ENCODE measurements at places on chromosomes 7 and 10.

- no peak for DNase-seq
Measured at GRCh38 chr7:70886547-70886946, 245.4 kb upstream of the GALNT17 start.

GRCh38 chr7:50610521-50611277, 45.5 kb upstream of the DDC start:
- DNase-seq, result no peak

- no peak for DNase-seq
Measured at GRCh38 chr7:27438881-27439589, 196.4 kb downstream of the EVX1 start.

- peak; percentile 76 for DNase-seq
Measured at GRCh38 chr10:97037365-97038361, 148.1 kb downstream of the SLIT1 start.

DNA sequence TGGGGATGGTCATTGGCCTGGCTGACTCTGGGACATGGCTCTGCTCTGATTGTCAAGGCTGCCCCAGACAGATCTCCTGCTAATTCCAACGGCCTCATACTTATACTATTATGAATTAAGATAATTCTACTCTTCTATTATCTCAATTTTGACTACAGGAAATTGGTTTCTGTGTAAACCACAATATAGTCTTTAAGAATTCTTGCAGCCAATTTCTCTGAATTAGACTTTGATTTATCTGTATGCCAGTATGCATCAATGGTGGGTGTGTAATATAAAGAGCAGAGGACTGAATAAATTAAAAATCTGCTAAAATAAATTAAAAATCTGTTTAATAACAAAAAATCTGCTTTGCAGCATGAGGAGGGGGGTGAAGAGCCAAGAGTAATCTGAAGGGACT, 27.0 kb downstream of the HIBADH start:
- DNase-seq, result no peak

- DNase-seq, result no peak
Measured at GRCh38 chr10:49783645-49784044, 21.5 kb upstream of the OGDHL start.

DNA sequence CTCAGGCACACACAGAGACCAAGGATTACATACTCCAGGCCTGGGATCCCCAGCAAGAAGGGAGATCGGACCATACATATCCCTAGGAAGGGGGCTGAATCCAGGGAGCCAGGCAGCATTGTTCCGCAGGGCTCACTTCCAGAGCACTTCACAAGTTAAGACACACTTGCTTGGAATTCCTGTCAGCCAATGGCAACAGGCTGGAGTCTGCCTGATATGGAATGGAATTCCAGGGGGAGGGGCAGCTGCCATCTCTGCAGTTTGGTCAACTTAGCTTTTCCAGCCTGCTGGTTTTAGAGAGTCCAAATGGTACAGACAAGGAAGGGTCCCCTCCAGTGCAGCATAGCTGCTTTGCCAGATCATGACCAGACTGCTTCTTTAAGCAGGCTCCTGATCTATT, 290.0 kb upstream of the GLI3 start:
- no peak for DNase-seq

DNA sequence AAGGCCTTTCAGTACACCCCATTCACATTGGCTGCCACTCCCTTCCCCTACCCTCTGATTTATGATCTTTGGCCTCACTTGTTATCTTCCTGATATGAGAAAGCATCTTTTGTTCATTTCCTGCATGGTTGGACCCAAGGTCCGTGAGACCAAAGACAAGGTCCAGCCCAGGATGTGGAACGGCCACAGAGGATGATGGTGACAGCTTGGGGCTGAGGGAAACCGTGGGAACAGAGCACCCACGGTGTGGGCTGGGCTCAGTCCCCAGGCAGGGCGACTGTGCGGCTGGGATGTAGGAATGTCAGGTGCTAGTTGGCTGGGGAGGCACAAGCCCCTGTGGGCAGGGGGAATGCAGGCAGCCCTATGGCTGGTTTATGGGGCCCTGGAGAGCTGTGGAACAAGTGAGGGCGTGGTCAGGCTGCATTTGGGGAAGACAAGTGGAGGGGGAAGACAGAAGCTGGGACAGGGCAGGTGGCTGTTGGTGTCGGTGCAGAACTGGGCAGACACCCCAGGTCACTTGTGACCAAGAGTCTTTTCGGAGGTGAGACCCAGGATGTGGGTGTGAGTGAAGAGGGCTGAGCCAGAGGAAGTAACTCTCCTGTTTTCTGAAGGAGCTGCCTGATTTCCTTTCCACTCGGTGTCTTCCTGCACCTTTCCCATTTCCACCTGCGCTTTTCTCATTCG, 51.7 kb upstream of the IGFBP3 start:
- no peak for DNase-seq

GRCh38 chr10:103676058-103676785, 179.2 kb downstream of the SH3PXD2A start:
- peak; percentile 71 for DNase-seq

DNA sequence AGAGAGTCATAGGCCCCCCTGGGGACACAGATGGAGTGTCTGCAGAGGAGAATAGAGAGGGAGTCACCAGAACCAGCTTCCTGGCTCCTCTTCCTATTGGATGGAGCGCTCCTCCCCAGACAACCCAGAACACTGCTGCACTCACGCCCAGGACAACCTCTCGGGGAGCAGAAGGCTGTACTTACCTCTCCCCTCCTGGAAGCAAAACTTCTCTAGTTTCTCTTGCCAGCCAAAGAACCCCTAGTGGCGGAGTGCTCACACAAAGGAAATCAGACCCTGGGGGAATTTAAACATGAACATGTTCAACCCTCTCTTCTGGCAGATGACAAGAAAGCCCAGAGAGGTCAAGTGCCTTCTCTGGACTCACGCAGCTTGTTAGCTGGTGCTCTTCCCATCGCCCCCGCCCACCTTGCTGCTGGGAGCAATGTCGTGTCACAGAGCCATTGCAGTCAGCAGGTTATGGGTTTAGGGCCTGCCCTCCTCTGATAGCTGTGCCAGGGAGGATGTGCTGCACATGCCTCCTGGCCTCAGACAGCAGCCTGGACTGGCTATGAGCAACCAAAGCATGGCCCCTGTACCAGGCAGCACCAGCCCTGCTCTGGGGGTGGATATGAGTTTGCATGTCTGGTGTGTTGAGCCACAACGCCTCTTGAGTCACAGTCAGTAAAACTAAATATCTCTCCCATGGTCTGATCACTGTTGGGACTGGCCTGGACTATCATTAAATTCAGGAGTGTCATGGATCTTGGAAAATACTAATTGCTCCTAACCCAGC, 84.4 kb downstream of the SLIT1 start:
- DNase-seq, result no peak

GRCh38 chr10:48814933-48815332, 124.7 kb downstream of the LRRC18 start:
- no peak for DNase-seq

GRCh38 chr10:13681528-13681927, 94.8 kb downstream of the PRPF18 start:
- no peak for DNase-seq

DNA sequence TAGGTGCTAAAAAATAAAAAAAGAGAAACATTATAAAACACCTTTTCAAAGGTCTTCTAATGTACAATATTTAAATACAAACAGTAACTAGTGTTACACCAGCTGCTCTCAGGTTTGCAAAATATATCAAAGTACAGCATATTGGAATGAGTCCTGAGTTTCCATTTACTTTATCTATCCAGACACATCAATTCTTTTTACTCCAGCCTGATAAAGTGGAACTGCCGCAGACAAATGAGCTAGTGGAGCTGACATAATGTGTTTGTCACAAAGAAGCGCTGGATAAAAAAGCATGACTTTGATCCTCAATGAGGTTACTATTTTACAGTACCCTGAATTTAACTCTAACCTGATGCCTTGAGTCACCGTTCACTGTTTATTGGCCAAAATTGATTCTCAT, 1243.1 kb downstream of the GATA3 start:
- no peak for DNase-seq

- peak; percentile 59 for DNase-seq
Measured at GRCh38 chr10:113958631-113959382, 84.9 kb upstream of the ADRB1 start.

DNA sequence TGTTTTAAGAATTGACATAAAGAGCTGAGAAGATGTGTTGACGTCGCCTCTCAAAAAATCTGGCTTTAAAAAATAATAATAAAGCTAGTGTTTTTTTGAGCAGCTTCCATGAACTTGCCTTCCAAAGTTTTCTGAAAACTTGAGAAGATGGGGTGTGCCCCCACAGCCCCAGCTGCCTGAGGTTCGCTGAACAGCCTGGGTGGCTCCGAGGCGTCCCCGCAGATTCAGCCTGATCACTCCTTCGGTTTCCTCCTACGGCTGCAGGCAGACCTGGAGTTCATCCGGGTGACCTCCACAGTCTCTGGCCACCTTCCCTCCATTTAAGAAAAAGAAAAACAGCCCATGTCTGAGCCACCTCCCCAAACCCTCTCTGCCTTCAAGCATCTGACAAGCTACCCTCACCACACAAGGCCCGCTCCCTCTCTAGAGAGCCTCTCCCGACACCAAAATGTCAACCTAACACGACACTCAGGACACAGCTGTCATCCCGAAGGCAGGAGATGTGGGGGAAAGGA, 177.8 kb downstream of the PTPRN2 start:
- DNase-seq, result no peak

- peak; percentile 88 for DNase-seq
Measured at GRCh38 chr10:69362471-69362954, 54.2 kb downstream of the TACR2 start.

DNA sequence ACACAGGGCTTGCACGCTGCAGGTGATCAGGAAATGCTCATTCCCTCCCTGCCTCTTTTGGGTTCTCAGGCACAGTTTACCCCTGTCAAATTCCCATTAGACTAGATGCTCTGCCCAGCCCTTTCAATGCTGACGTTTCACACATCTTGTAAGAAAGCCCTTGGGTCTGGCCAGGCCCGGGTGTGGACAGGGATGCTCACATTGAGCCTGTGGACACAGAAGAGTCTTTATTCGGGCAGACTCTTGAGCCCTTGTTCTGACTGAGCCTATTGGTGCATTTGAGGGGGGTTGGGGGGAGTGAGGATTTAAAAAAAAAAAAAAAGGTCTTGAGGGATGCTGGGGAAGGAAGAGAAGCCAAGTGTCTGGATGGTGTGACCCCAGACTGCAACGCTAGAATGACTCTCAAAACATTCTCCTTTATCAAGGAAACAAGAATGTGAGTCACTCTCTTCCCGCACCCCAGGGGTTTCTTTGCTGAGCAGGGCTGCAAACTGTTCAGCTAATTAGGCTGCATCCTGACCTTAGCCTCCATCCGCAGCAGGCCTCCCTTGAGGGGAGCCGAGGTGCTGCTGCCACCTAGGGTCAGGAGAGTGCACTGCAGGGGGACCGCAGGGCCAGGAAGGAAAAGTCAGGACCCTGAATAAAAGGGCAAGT, 53.6 kb upstream of the TMEM72 start:
- peak; percentile 88 for DNase-seq

DNA sequence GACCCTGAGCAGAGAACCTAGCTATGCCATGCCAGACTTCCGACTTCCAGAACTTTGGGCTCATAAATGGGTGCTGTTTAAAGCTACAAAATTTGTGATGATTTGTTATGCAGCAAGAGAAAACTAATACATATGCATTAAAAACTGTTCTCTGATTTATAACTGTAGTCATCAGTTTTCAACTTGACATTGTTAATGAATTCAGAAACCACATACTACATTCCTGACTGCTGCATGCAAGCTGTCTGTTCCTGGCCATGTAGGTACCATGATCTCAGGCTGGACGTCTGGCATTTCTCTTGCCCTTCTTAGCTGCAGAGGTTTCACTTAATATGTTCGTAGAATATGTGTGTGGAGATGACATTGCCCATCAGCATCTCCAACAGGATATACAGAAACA, 28.4 kb downstream of the MKX start:
- DNase-seq, result no peak

- peak; percentile 71 for DNase-seq
Measured at GRCh38 chr7:32330602-32331001, 159.6 kb downstream of the LSM5 start.

GRCh38 chr7:27119412-27119911, 11.1 kb downstream of the HOXA4 start:
- DNase-seq, result no peak

DNA sequence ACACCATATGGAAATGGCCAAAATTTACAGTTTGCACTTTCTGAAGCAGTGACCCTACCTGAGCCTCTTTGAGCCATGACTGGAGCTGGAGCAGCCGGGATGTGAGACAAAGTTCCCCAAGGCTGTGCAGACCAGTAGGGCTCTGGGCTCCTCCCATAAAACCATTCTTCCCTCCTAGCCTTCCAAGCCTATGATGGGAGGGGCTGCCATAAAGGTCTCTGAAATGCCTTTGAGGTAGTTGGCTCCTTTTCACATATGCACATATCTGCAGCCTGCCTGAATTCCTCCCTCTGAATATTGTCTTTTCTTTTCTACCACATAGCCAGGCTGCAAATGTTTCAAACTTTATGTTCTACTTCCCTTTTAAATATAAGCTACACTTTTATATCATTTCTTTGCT, 516.6 kb upstream of the POM121L12 start:
- DNase-seq, result no peak

GRCh38 chr7:41830271-41830670, 127.4 kb upstream of the INHBA start:
- DNase-seq, result no peak

DNA sequence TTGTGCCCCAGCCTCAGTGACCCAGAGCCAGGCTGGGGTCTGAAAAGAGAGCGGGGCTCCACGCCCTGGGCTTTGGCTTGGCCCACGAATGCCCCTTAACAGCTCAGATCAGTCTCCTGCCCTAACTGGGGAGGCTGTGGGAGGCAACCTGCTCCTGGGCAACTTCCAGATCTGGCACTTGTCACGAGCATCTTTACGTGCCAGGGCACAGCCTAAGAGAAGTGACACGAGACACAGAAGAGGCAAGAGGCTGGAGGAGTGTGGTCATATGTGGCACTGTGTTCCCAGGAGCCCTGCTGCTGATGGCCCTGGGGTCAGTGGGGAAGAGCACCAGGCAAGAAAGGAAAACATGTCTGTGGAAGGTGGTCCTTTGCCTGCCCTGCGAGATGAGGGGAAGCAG, 97.8 kb upstream of the BTBD16 start:
- peak; percentile 65 for DNase-seq

DNA sequence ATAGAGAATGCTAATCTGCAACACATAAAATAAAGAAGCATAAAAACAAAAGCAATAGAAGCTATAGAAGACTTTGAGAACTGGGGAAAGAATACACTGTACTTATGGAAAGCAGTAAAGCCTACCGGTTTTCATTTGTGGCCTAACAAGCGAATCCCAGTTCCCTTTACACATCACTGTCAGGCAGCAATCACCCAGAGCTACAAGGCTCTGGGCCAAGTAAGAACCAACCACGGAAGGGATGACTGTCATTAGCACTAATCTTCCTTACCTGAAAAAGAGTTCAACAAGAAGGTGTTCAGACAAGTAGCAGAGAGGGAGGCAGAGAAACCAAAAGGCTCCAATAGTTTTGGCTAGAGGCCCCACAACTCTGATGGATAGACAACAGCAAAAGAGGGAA, 15.0 kb downstream of the CCDC6 start:
- no peak for DNase-seq

GRCh38 chr7:51352174-51353100, 35.8 kb upstream of the COBL start:
- DNase-seq, result no peak

- DNase-seq, result no peak
Measured at GRCh38 chr10:121078036-121078435, 226.9 kb downstream of the WDR11 start.

All from right cardiac atrium (tissue), 5 donors.